ENCODE measurements at places on chromosomes 12 and 14. TPM values are rescaled to one million over a fixed set of nuclear protein-coding genes. Genes with fewer than 3 reads are reported as not detected.

DDN gene
- under 0.01 TPM for total RNA-seq

CCDC184 gene
- not detected for total RNA-seq

TXNDC16 gene
- total RNA-seq: 2.8 TPM

INSM2 gene
- not detected for total RNA-seq

GLIPR1L2 gene
- total RNA-seq: not detected

AICDA gene
- total RNA-seq: not detected

PSMA3 gene
- 91.8 TPM for total RNA-seq

TMEM63C gene
- total RNA-seq: 0.65 TPM

PZP gene
- 1.1 TPM for total RNA-seq

KLRD1 gene
- 0.69 TPM for total RNA-seq

LRRK2 gene
- total RNA-seq: 1.2 TPM

POTEG gene
- not detected for total RNA-seq

GPR65 gene
- total RNA-seq: 0.44 TPM

KIF26A gene
- total RNA-seq: 18.6 TPM

LBHD2 gene
- total RNA-seq: not detected

KCNMB4 gene
- 0.57 TPM for total RNA-seq

IRAK3 gene
- 13.3 TPM for total RNA-seq

KLHL33 gene
- total RNA-seq: under 0.01 TPM

TTLL5 gene
- total RNA-seq: 26.1 TPM

OTOGL gene
- 0.16 TPM for total RNA-seq

Data from bladder microvascular endothelial cell (primary cell).